Stimulated activated CD4-positive, alpha-beta T cell treated with anti-CD3 and anti-CD28 coated beads, Interleukin-1b, Interleukin-23, amount 100 ng/mL, for 1 hour (primary cell): ENCODE measurements at places on chromosomes 12 and 14.

- no peak for DNase-seq
These were observed 12.9 kb downstream of the GNG2 start for GRCh38 chr14:51873221-51873893.

DNA sequence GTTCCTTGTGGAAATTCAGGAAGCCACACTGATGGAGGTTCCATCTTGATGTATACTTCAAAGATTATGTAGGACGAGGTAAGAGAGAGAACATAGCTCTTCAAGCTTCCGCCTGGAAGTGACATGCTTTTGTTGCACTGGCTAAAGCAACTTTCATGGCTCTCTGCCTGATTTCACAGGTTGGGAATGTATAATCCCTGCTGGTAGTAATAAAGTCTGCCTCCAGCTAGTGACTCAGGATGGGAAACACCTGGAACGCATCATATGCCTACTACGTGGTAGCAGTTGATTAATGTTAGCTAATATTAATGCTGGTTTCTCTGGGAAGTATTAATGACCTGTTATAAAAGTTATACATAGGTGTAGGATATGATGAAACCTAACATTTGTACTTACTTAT lies 71.1 kb downstream of the PELI2 start:
- no peak for DNase-seq

- no peak for DNase-seq
These were observed 3.3 kb downstream of the ZNF664 start for GRCh38 chr12:123976227-123976826.

DNA sequence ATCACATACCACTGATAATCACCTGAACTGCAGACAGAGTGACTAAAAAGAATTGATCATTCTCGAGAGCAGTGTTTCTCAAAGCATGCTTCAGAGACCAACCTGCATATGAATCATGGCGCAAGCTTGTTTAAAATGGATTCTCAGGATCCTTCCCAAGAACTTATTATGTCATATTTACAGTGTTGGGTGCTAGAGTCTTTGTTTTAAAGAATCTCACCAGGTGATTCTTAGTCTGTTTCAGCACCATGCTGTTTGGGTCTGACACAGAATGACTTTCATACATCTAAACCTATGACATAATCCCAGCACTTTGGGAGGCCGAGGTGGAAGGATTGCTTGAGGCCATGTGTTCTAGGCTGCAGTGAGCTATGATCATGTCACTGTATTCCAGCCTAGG lies 31.3 kb upstream of the SSPN start:
- DNase-seq: no peak

DNA sequence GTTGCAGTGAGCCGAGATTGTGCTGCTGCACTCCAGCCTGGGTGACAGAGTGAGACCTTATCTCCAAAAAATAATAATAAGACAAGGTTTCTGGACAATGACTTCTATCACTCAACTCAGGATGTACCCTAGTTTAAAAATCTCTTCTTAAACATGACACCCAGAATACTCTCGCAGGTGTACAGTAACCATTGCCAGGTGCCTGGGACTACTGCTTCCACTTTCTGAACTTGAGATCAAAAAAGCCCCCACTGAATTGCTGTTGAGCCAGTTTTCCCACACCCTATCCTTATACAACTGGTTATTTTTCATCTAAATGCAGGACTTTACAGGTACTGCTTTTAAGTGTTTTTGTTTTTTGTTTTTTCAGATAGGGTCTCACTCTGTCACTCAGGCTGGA lies 36.3 kb downstream of the BORCS5 start:
- DNase-seq: no peak

- no peak for DNase-seq
These were observed 29.9 kb upstream of the TC2N start for GRCh38 chr14:91897106-91897701.

- no peak for DNase-seq
These were observed 287.6 kb upstream of the E2F7 start for GRCh38 chr12:77352946-77353345.

DNA sequence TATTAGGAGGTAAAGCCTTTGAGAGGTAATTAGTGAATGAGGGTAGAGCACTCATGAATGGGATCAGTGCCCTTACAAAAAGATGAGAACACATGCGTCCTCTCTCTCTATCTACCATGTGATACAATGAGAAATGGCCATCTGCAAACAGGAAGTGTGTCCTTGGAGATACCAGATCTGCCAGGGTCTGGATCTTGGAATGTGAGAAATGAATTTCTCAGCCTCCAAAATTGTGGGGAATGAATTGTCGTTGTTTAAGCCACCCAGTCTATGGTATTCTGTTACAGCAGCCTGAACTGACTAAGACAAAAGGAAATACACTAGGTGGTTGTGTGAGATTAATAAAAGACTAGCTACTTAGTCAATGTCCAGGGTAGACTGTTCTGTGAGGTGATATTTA lies 366.6 kb downstream of the NELL2 start:
- DNase-seq: no peak

DNA sequence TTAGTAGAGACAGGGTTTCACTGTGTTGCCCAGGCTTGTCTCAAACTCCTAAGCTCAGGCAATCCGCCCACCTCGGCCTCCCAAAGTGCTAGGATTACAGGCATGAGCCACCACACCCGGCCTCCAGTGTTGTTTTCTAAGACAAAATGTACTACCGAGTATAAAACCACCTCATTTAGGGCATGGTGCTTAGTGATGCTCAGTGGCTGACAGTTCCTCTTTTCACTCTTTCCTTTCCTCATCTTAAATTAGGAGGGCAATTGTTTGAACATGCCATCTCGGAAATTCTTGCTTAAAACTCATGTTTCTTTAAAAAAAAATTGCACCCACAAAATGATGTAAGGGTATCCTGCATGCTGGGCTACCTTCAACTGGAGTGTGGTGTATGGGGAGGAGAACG lies 89.0 kb downstream of the RFX4 start:
- DNase-seq: no peak

DNA sequence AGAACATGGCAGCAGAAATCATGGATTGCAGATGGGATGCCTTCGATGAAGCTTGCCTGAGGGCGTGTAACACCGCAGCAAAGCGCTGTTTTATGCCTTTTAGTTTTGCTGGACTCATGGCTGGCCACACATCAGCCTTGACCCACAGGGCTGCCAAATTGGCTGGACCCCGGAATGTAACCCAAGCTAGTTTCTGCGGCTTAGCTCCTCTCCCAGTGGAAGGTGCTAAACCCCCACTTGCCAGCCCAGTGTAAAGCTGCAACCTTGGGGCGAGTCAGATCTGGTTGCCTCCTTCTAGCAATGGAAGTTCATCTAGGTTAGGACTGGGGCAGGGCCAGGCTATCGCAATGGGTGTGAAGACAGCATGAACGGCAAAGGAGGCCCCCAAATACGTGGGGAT lies 38.3 kb downstream of the MEG3 start:
- DNase-seq: no peak
